ENCODE measurements at places on chromosomes 12 and 14. TPM values are rescaled to one million over a fixed set of nuclear protein-coding genes. Genes with fewer than 3 reads are reported as not detected.

GPRC5D gene
- not detected for total RNA-seq

TMPRSS12 gene
- total RNA-seq, result not detected

- H3K27me3 ChIP-seq, result no peaks in the 10 kb centered on the region
- no peaks in the 10 kb centered on the region for H3K4me1 ChIP-seq
- H3K36me3 ChIP-seq, result no peaks in the 10 kb centered on the region
- H3K4me3 ChIP-seq, result no peak overlapping the region
- H3K27ac ChIP-seq, result no peak overlapping the region
Measured at GRCh38 chr12:3564861-3565260, 73.9 kb downstream of the PRMT8 start.

- no peak overlapping the region for H3K4me3 ChIP-seq
- no peak overlapping the region for H3K27ac ChIP-seq
- H3K4me1 ChIP-seq, result no peaks in the 10 kb centered on the region
- no peaks in the 10 kb centered on the region for H3K36me3 ChIP-seq
- DNase-seq, result no peak
Measured at GRCh38 chr12:6627616-6628015, 8.1 kb downstream of the LPAR5 start.

- no peak overlapping the region for H3K4me3 ChIP-seq
- DNase-seq, result no peak
- H3K27ac ChIP-seq, result no peak overlapping the region
- no peaks in the 10 kb centered on the region for H3K36me3 ChIP-seq
- H3K4me1 ChIP-seq, result peaks cover 13% of the 10 kb centered on the region
Measured at GRCh38 chr12:1054117-1054870, 63.3 kb downstream of the ERC1 start.

DNA sequence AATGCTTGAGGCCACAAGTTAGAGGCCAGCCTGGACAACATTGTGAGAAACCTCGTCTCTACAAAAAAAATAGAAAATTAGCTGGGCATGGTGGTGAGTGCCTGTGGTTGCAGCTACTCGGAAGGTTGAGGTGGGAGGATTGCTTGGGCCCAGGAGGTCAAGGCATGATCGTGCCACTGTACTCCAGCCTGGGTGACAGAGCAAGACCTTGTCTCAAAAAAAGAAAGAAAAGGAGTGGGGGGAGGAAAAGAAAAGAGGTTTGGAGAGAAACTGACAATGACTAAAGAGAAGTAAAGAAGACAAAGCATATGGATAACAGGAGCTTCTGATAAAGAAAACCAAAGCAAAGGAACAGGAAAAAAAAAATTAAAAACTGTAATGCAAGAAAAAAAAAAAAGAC, 37.4 kb upstream of the SELPLG start:
- peaks cover 44% of the 10 kb centered on the region for H3K4me1 ChIP-seq
- peak overlapping the region; percentile 55 for H3K27ac ChIP-seq
- H3K4me3 ChIP-seq, result no peak overlapping the region
- no peaks in the 10 kb centered on the region for H3K27me3 ChIP-seq

FSCB gene
- not detected for total RNA-seq

DNA sequence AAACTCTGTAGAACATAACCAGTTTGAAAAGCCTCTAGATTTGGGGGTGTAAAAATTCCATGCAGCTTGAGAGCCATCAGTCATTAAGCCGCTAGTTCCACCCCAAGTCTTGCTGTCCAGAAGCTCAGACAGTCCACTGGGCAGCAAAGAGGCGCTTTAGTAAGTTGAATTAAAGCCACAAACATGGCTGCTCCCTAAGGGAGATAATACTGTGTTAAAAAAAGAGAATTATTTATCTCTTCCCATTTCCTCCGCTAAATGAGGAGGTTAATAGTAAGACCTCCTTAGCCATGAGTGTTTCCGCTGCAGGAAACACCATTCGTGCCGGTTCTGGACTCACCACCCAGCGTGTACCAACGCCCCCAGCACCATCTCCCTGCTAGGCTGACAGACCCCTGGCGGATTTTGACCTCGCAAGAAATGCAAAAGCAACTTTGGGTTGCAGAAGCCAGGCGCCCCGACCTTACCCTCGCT, 536 bp downstream of the TM7SF3 start:
- no peak for DNase-seq
- H3K27me3 ChIP-seq, result no peaks in the 10 kb centered on the region
- no peaks in the 10 kb centered on the region for H3K36me3 ChIP-seq
- peak overlapping the region; percentile 76 for H3K4me3 ChIP-seq
- peaks cover 26% of the 10 kb centered on the region for H3K4me1 ChIP-seq
- peak overlapping the region; percentile 91 for H3K27ac ChIP-seq

LRFN5 gene
- total RNA-seq, result not detected

ZNF385A gene
- total RNA-seq, result 17.0 TPM

GRCh38 chr12:94186278-94187241, 38.2 kb downstream of the PLXNC1 start:
- DNase-seq, result no peak
- no peak overlapping the region for H3K4me3 ChIP-seq
- no peaks in the 10 kb centered on the region for H3K4me1 ChIP-seq
- no peak overlapping the region for H3K27ac ChIP-seq

DNA sequence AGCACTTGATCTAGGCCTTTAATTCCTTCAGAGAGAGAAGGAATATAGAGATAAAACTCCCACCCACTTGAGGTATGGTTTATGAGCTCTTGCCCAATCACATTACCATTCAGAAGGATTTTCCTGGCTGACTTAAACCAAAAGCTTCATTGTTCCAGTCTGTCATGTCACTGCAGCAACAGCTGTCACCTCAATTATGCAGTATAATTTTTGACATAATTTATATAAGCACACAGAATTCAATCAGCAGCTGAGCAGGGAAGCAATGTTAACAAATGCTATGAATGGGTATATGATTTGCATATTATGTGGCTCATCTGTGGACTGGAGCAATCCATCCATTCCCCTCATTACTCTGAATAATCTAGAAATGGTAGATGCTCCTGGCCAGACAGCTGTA, 40.3 kb downstream of the CBX5 start:
- peaks cover 30% of the 10 kb centered on the region for H3K36me3 ChIP-seq
- H3K27ac ChIP-seq, result no peak overlapping the region
- H3K27me3 ChIP-seq, result no peaks in the 10 kb centered on the region
- no peak for DNase-seq
- peaks cover 8% of the 10 kb centered on the region for H3K4me1 ChIP-seq

ACSM4 gene
- total RNA-seq, result not detected

GRCh38 chr14:67575684-67576083, 24.4 kb downstream of the PIGH start:
- DNase-seq, result no peak
- no peak overlapping the region for H3K4me3 ChIP-seq
- no peak overlapping the region for H3K27ac ChIP-seq
- H3K36me3 ChIP-seq, result no peaks in the 10 kb centered on the region
- no peaks in the 10 kb centered on the region for H3K4me1 ChIP-seq

DNA sequence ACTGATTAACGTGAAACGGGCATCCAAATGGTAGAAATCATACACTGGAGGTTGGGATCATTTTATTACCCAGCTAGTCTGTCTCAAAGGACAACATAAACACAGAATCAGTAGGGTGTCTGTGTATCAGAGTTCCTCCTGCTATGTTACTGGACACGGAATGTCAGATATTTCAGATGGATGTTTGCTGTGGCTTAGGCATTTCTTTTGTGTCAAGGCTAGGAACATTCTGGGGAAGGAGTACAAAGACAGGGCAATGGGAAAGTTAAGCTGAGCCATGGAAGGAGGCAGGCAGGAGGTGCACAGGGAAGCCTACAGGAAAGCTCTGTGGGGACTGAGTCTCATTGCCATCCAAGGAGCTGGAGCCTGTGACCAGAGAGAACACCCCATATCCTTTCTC, 254.6 kb downstream of the C12orf75 start:
- H3K4me1 ChIP-seq, result no peaks in the 10 kb centered on the region
- no peak overlapping the region for H3K4me3 ChIP-seq
- H3K27me3 ChIP-seq, result no peaks in the 10 kb centered on the region

TMEM119 gene
- 0.85 TPM for total RNA-seq

GRCh38 chr12:11981121-11981733, 89.5 kb upstream of the BCL2L14 start:
- H3K27me3 ChIP-seq, result no peaks in the 10 kb centered on the region
- no peak overlapping the region for H3K27ac ChIP-seq
- no peak overlapping the region for H3K4me3 ChIP-seq
- peaks cover 6% of the 10 kb centered on the region for H3K4me1 ChIP-seq
- no peaks in the 10 kb centered on the region for H3K36me3 ChIP-seq
- DNase-seq, result no peak

DNA sequence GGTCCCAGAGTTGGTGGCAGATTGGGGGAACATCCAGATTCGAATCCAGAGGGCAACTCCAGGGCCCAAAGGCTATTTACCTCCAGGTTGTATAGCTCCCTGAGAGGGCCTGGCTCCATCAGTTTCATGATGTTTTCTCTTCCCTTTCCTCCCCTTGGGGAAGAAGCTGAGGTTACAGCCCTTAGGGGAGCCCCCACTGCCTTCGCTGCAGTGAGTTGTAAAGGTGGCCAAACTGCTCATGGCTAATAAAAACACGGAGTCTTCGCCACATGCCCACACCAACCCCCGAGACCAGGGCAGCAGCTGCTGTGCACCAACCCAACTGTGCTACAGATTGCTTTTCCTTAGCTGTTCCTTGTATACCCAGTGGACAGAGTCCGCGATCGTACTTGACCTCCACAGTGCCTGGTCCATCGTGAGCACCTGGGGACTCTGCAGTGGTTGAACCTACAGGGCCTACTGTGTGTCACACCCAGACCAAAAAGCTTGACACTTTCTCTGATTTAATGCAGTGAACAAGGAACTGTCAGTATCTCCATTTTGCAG, 20.9 kb downstream of the GALNT16 start:
- no peak overlapping the region for H3K4me3 ChIP-seq
- H3K27me3 ChIP-seq, result no peaks in the 10 kb centered on the region
- no peak for DNase-seq
- H3K4me1 ChIP-seq, result no peaks in the 10 kb centered on the region

PTPRQ gene
- 0.02 TPM for total RNA-seq

DNA sequence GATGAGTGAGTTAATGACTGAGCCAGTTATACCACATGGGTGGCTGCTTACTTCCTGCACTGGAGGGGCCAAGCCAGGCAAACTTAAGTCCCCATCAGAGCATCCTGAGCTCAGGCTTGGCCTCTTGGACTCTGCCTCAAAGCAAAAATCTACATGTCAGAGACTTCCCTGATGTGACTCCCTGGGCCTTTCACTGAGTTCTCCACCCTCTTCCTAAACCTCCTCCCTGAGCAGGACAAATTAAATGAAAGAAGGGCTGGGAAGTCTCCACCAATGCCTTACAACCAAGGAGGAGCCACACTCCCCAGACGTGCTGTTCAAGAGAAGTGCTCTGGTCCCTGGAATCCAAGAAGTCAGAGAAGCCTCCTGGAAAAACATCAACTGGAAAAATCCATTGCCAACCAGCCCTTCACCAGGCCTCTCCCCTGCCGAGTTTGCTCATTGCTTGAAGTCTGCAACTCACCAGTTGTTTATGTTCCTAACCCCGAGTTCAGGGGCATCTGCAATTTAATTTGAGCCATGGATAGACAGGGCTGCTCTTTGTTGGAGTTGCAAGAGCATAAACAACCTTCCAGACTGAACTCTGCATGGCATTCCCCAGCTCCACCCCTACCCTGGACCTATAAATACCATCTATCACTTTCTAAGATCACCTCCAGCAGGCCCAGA, 160.5 kb downstream of the ANO2 start:
- H3K4me1 ChIP-seq, result no peaks in the 10 kb centered on the region
- DNase-seq, result no peak
- H3K4me3 ChIP-seq, result no peak overlapping the region
- no peak overlapping the region for H3K27ac ChIP-seq

GALNT16 gene
- total RNA-seq, result 0.15 TPM

- no peaks in the 10 kb centered on the region for H3K27me3 ChIP-seq
- H3K4me1 ChIP-seq, result peaks cover 56% of the 10 kb centered on the region
- no peaks in the 10 kb centered on the region for H3K36me3 ChIP-seq
- H3K4me3 ChIP-seq, result peak overlapping the region; percentile 76
Measured at GRCh38 chr12:53046655-53047220, 3.1 kb upstream of the TNS2 start.

GRCh38 chr14:70741482-70741881, 67.8 kb downstream of the MAP3K9 start:
- no peak for DNase-seq
- H3K36me3 ChIP-seq, result no peaks in the 10 kb centered on the region
- H3K27me3 ChIP-seq, result no peaks in the 10 kb centered on the region

GRCh38 chr12:21933656-21934055, 7.6 kb downstream of the ABCC9 start:
- no peak for DNase-seq
- peak overlapping the region; percentile 24 for H3K27ac ChIP-seq
- peaks cover 14% of the 10 kb centered on the region for H3K4me1 ChIP-seq
- H3K4me3 ChIP-seq, result no peak overlapping the region

DNA sequence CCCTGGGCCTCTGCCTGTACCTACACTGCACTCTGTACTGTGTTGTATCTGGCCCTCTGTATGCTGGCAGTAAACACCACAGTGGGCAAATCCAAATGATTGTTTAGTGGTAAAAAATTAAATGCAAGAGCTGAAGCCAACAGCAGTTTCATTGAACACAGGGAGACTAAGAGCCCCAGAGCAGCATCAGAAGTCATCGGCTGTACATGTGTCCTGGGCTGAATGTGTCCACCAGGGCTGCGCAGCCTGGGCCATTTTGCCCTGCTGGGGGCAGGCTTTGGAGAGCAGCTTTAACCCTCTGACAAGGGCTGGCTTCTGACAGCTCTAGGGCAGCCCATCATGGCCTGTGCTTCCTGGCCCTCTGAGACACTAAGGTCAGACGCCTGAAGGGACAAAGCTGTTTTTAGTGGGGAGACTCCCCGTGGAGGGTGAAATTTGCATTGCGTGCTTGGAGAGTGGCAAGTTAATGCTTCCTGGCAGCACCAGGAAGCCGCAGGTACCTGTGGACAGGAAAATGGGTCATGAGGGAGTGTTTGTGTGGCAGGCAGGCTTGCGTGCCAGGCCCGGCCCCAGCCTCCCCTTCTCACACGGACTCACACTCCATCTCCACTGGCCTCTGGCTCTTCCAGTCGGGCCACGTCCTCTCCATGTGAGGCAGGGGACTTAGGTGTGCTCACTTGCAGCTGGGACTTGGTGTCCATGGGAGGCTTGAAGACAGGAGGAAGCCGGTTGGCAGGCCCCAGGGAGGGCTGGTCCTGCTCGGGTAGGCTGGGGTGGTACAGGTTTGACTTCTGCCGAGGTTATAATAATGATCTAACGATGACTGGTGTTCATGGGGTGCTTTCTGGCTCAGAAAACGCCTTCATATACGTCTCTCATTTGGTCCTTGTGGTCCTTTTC, 150.1 kb downstream of the TSPAN9 start:
- no peaks in the 10 kb centered on the region for H3K27me3 ChIP-seq
- H3K4me1 ChIP-seq, result peaks cover 16% of the 10 kb centered on the region
- no peak overlapping the region for H3K27ac ChIP-seq

GRCh38 chr12:71134405-71134804, 23.4 kb downstream of the TSPAN8 start:
- no peaks in the 10 kb centered on the region for H3K36me3 ChIP-seq
- no peak overlapping the region for H3K27ac ChIP-seq
- no peak for DNase-seq
- no peak overlapping the region for H3K4me3 ChIP-seq
- H3K27me3 ChIP-seq, result no peaks in the 10 kb centered on the region

TAS2R43 gene
- not detected for total RNA-seq

DNA sequence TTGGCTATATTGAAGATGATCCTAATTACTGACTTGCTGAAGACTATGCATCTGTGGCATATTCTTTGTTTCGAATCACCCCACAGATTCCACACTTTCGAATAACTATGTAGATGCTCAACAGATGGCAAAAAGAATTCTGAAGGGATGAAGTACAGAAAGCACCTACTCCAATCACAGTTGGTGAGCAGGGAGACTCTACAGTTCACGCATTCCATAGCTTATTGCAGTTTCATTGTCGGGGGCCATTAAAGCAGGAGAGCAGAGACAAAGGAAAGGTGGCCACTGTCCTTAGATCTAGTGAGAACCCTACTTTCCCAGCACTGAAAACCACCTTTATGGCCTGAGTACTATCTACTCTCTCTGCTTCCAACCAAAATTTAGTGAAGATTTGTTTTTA, 191.9 kb downstream of the STXBP6 start:
- no peak overlapping the region for H3K27ac ChIP-seq
- H3K4me3 ChIP-seq, result no peak overlapping the region
- no peak for DNase-seq
- no peaks in the 10 kb centered on the region for H3K4me1 ChIP-seq
- no peaks in the 10 kb centered on the region for H3K36me3 ChIP-seq
